CD4-positive, alpha-beta T cell treated with Interleukin-4 for 4 hours (primary cell): ENCODE measurements at places on chromosomes 2 and 18.
A peak's percentile ranks its signal among the peaks of the same experiment; 100 is the strongest.

GRCh38 chr2:101113441-101114267 lies 37.5 kb downstream of the TBC1D8 start:
- no peak for DNase-seq

- no peak for DNase-seq
Observed at GRCh38 chr2:40304340-40304739, 147.6 kb downstream of the SLC8A1 start.

DNA sequence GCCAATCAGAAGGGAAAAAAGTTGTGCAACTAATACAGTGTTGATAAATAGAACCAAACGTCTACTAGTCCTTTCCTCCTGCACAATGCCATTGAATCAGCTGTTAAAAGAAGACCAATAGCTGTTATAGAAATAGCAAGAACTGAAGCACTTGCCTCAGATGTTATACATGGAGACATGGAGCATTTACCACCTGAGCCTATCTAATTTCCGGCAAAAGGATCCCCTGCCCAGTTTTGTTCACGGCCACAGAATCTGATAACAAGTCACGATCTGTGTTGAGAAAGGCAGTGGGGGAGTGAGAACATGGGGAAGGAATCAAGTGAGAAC lies 285.4 kb downstream of the ZEB2 start:
- no peak for DNase-seq

GRCh38 chr18:75810961-75811551 lies 383.6 kb upstream of the SMIM21 start:
- DNase-seq = no peak

DNA sequence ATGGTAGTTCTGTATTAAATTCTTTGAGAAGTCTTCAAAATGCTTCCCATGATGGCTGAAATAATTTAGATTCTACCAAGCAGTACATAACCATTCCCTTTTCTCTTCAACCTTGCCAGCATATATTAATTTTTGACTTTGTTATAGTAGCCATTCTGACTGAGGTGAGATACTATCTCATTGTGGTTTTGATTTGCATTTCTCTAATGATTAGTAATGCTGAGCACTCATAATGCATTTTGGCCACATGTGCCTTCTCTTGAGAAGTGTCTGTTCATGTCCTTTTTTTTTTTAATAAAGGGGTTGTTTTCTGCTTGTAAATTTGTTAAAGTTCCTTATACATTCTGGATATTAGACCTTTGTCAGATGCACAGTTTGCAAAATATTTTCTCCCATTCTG lies 173.9 kb downstream of the CALCRL start:
- DNase-seq = no peak

GRCh38 chr2:72989770-72990556 lies 72.6 kb downstream of the EMX1 start:
- DNase-seq = no peak

- DNase-seq = no peak
Observed at GRCh38 chr2:66252109-66252508, 182.8 kb upstream of the MEIS1 start.

DNA sequence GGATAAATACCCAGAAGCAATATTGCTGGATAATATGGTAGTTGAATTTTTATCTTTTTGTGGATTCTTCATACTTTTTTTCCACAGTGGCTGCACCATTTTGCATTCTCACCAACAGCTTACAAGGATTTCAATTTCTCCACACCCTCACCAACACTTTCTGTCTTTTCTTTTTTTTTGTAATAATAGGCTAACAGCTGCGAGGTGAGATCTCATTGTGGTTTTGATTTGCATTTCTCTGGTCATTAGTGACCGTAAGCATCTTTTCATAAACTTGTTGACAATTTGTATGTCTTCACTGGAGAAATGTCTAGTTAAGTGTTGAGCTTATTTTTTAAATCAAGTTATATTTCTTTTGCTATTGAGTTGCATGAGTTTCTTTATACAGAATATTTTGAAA lies 17.6 kb upstream of the SLC9A2 start:
- no peak for DNase-seq

- no peak for DNase-seq
Observed at GRCh38 chr2:145075454-145076062, 555.6 kb upstream of the ZEB2 start.

DNA sequence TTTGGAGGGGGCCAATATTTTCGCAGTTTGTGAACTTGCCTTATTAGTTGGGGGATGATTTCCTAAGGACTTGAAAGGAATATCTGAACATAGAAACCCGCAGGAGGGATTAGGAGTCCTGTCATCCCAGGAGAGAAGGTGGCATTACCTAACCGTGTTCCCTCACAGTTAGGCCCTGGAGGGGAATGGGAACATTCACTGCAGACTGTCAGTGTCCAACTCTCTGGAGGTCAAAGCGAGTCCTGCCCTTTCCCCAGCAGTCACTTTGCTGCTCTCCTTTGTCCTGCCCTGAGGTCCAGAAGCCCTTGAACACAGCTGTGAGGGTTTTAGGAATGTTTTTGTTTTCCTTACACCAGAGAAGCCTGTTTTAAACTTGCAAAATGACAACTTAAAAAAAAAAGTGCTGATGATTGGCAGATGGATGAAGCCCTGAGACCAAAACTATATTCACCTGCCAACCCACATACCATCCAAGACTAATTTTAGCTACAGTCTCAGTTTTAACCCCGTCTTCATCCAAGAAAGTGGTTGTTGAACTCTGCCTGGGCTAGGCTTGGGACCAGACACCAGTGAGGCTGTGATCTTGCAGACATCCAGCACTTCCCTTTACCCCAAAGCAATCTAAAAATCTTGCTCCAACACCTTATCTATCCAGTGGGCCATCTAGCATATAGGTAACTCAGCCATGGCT lies 90.5 kb upstream of the MEX3C start:
- no peak for DNase-seq

GRCh38 chr18:3605954-3606443 lies 156.0 kb downstream of the TGIF1 start:
- DNase-seq = peak; percentile 43
